Hindlimb muscle (tissue), 1 donor: ENCODE measurements at places on chromosomes 3 and 15. TPM values are rescaled to one million over a fixed set of nuclear protein-coding genes. Genes with fewer than 3 reads are reported as not detected.

GPR15 gene
- not detected for polyA plus RNA-seq

ACKR4 gene
- polyA plus RNA-seq, result 0.76 TPM

SLC15A2 gene
- 61.8 TPM for polyA plus RNA-seq

GRCh38 chr3:34947834-34948233, 691.5 kb upstream of the ARPP21 start:
- DNase-seq, result peak; percentile 67

DNA sequence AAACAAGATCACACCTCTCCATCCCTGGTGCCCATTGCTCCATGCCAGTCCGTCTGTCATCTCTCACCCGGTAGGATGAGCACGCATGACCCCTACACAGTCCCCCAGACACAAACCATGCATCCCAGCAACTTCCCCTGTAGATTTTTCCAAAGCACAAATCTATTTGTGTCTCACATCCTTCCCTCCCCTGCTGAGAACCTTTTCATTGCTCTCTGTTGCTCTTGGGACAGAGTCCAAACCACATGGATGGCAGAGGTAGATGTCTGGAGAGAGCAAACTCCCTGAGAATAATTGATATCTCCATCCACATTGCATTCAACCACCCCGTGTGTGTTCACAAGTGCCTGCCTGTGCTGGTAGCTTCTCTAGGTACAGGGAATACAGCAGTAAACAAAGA, 29.9 kb upstream of the LRTM1 start:
- no peak for DNase-seq
